ENCODE measurements at places on chromosomes 7 and 10.

DNA sequence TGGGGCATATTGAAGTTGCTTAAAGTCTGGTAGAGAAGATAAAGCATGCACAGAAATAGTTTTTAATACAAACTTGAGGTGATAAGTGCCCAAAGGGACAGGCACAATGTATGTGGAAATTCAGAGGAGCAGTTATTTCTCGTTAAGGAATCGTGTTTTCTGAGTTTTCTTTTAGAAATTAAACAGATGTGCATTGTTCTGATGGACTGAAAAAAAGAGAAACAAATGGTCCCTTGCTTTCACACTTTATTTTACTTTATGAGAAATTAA, 45.6 kb downstream of the CNNM2 start:
- no peak for DNase-seq

DNA sequence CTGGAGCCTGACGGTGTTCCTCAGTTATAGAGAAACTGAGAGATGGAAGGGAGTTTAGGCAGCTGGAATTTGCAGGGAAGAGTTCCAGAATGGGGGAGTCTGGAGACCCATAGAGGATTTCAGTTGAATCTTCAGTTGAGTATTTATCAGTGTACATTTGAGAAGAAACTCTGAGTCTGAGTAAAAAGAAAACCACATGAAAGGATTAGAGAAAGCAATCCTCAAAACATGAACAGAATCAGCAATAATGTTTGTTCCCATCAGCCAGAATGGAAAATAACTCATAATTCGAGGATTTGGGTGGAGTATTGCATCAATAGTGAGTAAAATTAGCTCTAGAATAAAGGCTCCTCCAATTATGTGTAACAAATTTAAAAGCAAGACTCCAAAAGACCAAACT, 130.0 kb upstream of the AHR start:
- no peak for DNase-seq

DNA sequence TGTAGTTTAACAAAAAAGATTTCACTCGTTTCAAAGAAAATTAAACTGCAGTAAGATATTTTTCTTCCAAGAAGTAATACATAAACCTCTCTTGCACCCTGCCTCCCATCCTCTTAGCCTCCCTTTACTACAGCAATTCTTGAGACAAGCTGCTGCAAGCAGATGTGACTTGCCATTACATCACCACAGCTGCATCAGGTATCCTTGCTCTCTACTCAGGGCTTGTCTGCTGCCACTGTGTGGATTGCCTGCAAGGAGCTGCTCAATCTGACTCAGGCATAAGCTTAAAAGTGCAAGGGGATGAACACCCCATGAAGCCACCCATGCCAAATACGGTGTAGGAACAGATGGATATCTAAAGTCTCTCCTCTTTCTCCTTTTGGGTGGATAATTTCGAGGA, 609.9 kb downstream of the DNAJB9 start:
- no peak for DNase-seq

DNA sequence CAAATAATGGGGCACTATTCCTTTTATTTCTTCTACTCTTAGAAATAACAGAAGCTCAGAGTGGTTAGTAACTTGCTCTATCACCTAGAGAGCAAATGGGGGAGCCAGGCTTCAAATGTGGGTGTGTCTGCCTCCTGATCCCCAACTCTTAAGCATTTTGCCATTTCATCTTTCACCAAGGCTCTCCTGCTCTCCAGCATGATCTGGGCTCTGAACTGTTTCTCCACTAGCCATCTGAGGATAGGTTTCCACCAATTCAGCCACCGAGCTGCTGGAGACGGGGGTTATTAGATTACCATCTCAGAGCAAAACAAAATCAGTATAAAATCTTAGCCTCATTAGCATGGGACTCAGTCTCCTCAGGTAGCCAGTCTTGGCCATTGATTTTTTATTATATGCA, 20.2 kb upstream of the VAX1 start:
- no peak for DNase-seq
